ENCODE measurements at places on chromosomes 11 and 22.

GRCh38 chr11:73525611-73526010 lies 72.3 kb downstream of the FAM168A start:
- DNase-seq: no peak

GRCh38 chr11:93591247-93591898 lies 48.2 kb upstream of the SMCO4 start:
- no peak for DNase-seq

DNA sequence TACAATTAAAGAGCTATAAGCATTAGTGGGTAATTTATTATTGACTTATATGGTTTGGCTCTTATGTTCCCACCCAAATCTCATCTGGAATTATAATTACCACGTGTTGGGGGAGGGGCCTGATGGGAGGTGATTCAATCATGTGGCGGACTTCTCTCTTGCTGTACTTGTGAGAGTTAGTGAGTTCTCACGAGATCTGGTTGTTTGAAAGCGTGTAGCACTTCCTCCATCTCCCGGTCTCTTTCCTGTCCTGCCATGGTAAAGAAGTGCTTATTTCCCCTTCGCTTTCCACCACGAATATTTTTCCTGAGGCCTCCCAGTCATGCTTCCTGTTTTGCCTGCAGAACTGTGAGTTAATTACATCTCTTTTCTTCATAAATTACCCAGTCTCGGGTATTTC lies 28.1 kb upstream of the CHORDC1 start:
- no peak for DNase-seq

- DNase-seq: no peak
These were observed 18.8 kb downstream of the SNX19 start for GRCh38 chr11:130897262-130898182.

GRCh38 chr11:94169516-94169915 lies 40.9 kb downstream of the PANX1 start:
- no peak for DNase-seq

GRCh38 chr11:68164437-68164836 lies 43.2 kb upstream of the CHKA start:
- DNase-seq: no peak

DNA sequence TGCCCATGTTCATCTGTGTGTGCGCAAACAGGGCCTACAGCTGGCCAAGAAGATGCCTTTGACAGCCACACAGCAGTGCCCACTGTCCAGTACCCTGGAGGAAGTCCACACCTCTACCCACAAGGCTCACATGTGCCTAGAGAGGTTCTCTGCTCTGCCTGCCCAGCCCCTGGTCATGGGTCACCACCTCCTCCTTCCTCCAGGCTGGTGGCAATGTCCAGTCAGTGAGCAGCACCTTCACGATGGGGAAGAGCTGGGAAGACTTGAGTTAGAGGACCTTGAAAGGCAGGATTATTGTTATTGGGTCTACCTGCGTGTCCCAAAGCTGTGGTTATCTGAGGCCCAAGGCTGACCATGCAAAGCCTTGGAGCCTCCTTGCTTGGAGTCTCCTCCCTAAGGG lies 28.4 kb upstream of the TTC12 start:
- no peak for DNase-seq

GRCh38 chr11:68380786-68381622 lies 68.6 kb downstream of the LRP5 start:
- no peak for DNase-seq

DNA sequence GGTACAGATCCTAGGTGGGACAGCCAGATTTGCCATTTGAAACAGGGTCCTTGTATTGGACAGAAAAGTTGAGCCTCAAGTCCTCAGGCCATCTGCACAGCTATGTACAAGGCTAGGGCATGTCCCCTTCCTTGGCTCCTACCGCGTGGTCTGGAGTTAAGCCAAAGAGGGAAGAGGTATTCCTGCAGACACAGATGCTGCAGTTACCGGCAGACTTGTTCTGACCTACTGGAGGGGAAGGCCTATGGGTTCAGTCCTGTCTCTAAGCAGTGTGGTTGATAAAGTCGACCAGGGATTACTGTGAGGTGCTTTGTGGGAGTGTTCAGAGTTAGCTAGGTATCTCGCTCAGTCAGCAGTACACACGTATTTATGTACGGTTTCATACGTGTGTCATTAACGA lies 180.6 kb downstream of the ADAMTS15 start:
- no peak for DNase-seq

DNA sequence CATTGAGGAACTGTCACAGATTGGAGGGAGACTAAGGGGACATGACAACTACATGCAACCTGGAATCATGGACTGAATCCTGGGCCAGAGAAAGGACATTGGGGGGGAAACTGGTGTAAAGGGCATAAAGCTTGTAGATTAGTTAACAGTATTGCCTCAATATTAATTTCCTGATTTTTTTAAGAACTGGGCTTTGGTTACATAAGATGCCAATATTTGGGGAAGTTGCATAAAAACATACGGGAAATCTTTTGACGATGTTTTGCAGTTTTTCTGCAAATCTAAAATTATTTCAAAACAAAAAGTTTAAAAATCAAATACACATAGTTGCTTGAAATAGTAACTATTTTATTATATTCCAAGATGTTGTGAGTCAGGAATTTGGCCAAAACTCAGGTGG lies 2.9 kb upstream of the FOLR3 start:
- DNase-seq: no peak

DNA sequence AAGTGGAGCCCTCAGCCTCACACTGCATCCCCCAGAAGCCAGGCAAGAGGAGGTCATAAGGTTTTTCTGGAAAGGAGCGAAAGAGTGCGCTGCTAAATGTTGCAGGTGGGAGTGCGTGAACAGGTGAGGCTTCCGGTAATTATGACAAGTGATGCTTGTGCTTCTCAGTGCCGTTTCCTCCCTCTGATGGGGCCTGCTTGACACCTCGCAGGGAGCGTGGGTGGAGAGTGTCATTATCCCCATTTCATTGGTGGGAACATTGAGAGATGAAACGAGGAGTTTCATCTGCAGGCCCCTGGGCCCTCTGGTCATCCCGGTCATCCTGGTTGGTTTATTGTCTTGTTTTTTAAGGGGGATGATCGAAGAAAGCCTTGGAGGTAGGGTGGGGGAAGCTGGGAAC lies 57.5 kb downstream of the BCR start:
- DNase-seq: no peak

- no peak for DNase-seq
These were observed 2.8 kb downstream of the AMPD3 start for GRCh38 chr11:10457901-10458300.

DNA sequence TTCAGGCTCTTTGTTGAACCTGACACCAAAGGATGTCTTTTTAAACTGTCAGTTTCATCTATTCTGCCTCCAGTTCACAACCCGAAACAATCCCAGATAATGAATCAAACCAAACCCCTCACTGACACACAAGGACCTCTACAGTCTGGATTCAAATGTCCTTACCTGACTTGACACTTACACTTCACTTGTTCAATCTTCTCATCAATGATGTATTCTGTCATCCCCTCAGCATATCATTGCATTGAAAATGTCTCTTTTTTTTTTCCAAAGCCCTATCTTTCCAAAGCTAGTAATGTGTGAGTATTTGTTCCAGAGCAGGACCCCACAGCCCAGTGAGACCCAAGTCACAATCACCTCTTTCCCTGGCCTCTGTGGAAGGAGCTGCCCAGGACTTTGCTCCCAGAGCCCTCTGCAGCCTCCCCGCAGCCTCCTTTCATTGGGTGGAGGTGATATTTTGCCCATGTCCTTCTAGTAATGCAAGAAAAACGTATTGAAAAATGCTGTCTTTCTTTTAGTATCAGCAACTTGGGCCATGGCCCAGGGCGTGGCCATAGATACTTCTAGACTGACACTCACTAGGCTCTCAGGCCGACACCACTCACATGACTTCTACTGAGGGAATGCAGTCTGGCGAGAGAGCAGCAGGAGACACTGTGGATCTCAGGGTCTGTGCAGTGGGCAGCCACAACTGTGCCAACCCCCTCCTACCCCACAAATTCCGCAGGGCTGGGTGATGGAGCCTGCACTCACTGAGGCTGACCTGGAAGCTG lies 18.2 kb downstream of the RFPL3 start:
- DNase-seq: no peak

DNA sequence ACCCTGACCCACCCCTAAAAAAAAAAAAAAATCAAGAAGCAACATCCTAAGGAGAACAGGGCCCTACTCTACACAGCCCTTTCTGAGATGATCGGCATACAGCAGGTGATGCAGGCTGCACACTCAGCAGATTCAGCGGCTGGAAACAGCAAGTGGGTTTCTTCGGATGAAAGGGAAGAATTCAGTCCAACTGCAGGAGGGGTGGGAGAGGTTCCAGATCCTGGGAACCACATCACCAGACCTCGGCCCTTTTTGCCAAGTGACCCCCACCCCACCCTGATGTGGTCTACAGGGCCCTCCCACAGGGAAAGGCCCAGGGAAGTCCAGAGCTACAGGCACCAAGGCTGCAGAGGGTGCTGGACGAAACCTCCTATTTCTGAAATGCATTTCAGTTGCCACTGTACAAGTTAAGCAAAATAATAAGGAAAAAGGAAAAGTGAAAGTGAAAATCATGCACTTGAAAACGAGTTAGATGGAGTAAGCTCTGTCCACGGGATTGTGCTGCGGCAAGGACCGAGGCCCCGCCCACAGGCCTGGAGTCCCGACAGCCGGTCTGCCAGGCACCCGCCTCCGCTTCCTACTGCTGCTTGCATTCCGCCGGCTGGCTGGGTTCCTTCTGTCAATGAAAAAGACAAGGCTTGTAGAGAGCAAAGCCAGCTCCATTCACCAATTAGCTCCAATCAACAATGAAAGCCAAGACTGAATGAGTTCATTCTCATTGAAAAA lies 16.0 kb upstream of the PHLDA2 start:
- DNase-seq: peak; percentile 84

DNA sequence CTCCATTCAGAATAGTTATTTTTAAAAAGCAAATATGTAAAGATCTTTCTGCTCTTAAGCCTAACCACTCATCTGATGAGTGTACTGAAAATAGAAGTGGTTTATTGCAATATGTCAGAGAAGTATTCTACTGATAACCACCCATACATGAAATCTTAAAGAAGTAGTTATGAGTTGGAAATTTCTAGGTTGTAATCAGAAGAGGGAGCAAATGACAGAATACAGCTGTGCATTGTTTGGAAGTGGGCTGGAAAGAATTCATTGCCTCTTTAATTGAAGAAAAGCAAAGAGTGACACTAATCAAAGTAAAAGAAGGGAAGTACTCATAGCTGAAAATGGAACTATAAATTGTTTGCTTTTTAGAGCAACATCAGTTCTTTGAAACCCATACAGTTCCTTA lies 39.4 kb downstream of the FDX1 start:
- no peak for DNase-seq

DNA sequence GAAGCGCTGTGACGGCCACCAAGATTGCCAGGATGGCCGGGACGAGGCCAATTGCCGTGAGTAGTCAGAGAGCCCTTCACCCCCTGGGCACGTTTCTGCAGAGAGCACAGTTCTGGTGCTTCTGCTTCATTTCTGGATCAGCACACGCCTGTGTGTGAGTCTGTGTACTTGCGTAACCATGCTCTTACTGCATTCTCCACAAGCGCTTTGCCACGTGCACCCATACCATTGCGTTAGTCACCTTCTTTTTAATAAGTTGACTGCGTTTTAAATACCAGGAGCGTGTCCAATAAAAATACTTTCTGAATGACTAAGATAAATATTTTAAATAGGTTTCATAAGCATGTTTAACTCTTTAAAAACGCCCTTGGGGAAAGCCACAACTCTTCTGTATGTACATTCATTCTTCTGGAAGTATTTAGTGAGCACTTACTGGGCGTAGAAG lies 143.0 kb upstream of the SORL1-AS1 start:
- no peak for DNase-seq

DNA sequence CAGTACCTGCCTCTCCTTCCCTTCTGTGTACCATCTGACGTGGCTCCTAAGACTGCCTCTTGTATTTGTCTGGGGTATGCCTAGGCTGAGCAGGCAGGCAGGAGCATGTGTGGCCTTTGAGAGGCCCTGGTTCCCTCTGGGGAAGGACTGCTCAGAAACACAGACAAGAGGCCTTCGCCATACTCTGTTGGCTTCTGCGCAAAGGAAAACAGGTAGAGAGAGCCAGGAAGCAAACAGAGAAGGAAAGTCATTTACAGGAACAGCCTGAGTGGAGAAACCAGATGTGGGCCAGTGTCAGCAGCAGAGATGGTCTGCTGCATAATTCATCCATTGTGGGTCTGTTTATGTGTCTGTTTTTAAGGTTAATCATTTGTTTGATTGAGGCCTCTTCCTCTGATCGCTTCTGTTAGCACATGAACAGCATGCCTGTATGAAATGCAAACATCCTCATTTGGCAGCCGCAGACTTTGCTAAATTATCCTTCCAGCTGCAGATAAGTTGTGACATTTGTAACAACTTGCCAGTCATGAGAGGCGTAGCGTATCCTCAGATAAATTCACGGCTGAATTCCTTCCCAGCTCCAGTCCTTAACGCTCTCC lies 119.4 kb downstream of the GALNT18 start:
- no peak for DNase-seq

GRCh38 chr22:20436768-20437612 lies 635 bp downstream of the SCARF2 start:
- no peak for DNase-seq

DNA sequence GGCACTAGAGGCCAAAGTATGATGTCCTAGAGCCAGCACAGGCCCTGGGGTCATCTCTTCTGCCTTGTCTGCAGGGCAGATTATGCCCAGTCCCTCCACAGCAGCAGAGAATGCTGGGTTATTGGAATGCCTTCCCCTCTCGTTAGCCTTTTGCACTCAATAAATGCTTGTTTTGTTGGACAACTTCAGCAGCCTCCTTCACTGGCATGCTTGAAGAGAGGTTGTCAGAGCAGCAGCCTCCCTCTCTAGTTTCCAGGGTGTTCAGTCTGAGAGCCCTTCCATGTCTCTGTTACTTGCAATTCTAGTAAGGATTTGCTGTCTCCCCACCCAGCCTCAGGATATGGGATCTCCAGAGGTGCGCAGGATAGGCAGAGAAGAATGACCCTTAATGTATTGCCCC lies 82.9 kb downstream of the PKNOX2 start:
- DNase-seq: no peak

DNA sequence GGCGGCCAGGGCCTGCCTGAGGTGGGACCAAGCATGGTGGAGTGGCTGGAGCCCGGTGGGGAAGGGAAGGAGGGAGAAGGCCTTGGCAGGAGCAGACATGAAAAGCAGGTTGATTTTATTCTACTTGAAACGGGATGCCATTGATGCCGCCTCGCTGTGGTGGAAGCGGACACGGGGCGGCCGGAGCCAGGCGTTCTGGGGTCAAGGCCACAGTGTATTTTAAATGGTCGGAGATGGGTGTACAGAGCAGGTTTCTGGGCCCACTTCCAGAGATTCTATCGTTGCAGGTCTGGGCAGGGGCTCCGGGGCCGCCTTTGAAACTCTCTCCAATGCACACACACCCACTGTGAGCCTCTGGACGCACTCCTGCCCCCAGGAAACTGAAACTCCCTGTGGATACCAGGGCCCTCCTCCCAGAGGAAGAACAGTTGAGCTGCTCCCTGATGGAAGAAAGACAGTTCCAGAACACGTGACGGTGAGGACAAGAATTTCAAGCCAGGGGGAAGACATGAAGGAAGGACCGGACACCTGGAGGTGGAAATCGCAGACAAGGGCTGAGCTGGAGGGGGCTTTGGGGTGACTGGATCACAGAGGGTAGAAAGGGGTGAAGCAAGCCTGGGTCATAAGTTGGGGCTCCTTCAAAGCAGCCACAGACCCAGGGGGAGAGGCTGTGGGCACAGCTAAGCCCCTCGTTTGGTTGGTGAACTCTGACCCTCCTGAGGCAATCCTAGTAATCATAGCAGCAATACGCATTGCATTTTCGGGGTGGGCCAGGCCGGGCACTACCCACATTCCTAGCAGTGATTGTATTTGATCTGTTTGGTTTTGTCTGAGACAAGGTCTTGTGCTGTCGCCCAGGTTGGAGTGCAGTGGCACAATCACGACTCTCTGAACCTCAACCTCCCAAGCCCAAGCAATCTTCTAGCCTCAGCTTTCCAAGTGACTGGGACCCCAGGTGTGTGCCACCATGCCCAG lies 12.3 kb upstream of the LINC01488 start:
- DNase-seq: no peak

All from posterior cingulate gyrus (tissue), 11 donors.